Stimulated activated CD4-positive, alpha-beta T cell treated with anti-CD3 and anti-CD28 coated beads, Interleukin-4, amount 100 ng/mL, for 48 hours (primary cell): ENCODE measurements at places on chromosomes 5 and 9.
A peak's percentile ranks its signal among the peaks of the same experiment; 100 is the strongest.

GRCh38 chr9:91427873-91428272, 4.2 kb upstream of the NFIL3 start:
- DNase-seq = no peak

GRCh38 chr5:173196133-173196952, 38.7 kb downstream of the NKX2-5 start:
- no peak for DNase-seq

DNA sequence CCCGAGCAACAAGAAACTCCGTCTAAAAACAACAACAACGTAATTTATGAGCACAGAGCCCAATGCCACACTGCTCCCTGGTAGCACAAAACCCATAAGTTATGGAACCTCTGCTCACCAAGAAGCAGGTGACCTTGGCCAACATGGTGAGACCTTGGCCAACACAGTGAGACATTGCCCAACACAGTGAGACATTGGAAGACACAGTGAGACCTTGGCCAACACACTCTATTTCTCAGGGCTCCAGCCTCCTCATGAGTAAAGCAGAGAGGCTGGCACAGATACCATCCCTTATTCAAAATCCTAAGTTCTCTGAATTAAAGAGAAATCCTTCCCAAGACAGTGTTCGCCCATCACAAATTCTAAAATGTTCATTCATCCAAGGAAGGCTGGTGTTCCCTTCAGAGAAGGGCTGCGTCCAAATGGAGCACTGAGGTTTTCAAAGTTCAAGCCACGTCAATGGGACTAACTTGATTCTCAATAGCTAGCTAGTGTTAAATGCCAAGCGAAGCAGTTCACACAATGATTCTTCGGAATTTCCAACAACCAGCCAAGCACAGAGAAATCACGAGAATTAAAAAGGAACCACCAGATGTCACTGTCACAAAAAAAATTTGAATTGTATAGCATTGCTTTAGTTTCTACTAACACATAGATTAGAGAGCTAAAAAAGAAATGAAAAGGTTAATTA, 29.5 kb downstream of the TTC39B start:
- DNase-seq = no peak

GRCh38 chr5:115605436-115605835, 3.2 kb upstream of the TICAM2 start:
- DNase-seq = no peak

GRCh38 chr9:91775011-91775707, 174.9 kb downstream of the ROR2 start:
- DNase-seq = peak; percentile 43

GRCh38 chr9:92807757-92808725, 43.4 kb upstream of the BICD2 start:
- no peak for DNase-seq

- DNase-seq = no peak
These were observed 2.4 kb downstream of the GBA2 start for GRCh38 chr9:35746583-35746982.
